ENCODE measurements at places on chromosomes 12 and 14.

DNA sequence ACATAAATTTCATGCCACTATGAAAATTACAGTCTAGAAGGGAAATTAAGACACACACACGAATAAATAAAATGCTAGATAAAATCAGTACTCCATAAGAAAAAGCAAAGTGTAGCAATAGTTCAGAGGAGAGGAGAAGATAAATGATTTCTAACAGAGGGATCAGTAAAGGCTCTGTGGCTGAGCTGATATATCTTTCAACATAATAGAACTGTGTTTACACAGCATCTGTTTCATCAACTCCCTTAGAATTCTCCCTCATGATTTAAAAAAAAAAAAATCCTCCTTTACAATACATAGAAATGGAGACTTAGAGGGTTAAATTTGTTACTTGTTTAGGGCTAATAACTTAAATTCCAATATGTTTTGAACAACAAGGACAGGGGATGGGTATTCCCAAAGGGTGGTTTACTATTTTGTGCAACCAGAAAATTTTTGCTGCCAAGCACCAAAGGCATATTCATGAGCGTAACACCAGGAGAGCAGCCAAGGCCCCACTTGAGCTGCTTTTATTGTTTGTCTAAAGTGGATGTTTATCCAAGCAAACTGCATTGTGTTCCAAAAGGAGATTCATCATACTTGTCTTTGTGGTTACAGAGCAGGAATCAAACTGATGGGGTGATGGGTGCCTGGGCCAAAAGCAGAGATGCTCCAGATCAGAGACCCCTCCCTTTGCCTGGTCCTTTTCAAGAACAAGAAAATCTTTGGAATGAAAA, 162.7 kb downstream of the BMP4 start:
- DNase-seq, result no peak

- no peak for DNase-seq
Measured at GRCh38 chr14:42407153-42407552, 800.5 kb downstream of the LRFN5 start.

DNA sequence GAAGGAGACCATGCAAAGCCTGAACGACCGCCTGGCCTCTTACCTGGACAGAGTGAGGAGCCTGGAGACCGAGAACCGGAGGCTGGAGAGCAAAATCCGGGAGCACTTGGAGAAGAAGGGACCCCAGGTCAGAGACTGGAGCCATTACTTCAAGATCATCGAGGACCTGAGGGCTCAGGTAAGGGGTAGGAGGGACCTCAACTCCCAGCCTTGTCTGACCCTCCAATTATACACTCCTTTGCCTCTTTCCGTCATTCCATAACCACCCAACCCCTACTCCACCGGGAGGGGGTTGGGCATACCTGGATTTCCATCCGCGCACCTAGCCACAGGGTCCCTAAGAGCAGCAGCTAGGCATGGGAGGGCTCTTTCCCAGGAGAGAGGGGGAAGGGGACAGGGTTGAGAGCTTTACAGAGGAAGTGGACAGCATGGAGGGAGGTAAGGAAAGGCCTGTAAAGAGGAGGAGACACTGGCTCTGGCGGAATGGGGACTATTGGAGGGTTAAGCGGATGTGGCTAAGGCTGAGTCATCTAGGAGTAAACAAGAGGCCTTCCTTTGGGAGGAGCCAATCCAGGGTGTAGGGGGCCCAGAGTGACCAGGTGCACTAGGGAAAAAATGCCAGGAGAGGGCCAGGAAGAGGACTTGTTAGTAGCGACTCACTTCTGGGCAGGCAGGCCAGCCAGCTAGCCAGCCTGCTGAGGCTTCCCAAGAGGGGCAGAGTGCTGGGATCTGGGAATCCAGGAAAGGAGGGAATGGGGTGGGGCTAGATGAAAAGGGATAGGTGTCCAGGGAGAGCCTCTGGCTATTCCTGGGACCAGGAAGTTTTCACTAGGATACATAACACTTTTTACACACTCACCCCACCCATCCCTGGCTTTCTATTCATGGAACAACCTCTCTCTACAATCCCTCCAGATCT, 754 bp downstream of the KRT18 start:
- no peak for DNase-seq

DNA sequence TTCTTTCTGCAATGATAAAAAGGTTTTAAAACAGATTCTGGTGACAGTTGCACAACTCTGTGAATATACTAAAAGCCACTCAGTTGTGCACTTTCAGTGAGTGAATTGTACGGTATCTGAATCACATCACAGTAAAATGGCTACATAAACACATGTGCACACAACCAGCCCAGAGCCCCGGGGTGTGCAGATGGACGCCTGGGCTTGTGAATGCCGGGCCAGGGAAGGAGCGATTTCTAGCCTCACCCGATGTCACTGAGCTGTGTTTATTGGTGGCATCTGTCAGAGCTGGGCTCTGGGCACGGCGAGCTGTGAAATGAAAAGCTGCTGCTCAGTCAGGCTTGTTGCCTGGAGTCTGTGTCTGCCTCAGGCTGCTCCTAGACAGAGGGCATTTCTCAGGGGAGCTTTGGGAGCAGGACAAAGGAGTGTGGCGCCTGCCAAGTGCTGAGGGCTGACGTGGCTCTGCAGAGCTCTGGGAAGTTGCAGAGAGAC, 25.9 kb downstream of the RHOF start:
- no peak for DNase-seq

- no peak for DNase-seq
Measured at GRCh38 chr12:65263777-65264176, 14.7 kb upstream of the MSRB3 start.

DNA sequence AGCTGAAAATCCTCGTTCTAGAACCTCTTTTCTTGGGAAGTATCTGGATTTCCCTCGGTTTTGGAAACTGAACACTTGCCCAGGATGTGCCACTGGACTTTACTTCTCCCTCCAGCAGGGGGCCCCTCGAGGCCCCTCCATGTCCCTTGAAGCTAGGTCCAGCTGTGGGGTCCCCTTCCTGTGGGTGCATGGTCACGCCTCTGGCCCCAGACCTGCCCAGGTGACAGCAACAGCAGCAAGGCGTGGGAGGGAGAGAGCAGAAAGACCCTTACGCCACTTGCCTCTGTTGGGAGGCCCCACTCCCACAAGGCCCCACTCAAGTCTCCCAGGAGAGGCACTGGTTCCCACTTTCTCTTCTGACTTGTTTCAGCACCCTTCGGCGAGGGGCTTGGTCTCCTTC, 3.1 kb downstream of the SLC25A29 start:
- DNase-seq, result no peak

- DNase-seq, result no peak
Measured at GRCh38 chr14:49303946-49304516, 282.1 kb downstream of the RPS29 start.

- no peak for DNase-seq
Measured at GRCh38 chr12:93519859-93520258, 52.5 kb downstream of the MRPL42 start.

DNA sequence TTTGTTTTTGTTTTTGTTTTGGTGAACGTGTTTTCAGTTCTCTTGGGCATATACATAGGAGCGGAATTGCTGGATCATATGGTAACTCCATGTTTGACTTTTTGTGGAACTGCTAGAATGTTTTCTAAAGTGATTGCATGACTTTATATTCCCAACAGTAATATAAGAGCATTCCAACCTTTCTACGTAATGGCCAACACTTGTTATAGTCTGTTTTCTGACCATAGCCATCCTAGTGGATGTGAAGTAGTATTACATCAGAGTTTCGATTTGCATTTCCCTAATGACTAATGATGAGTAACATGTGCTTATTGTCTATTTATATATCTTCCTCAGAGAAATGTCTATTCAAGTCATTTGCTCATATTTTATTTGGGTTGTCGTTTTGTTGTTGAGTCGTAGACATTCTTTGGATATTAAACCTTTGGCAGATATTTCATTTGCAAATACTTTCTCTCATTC, 268.7 kb downstream of the AEBP2 start:
- DNase-seq, result no peak

DNA sequence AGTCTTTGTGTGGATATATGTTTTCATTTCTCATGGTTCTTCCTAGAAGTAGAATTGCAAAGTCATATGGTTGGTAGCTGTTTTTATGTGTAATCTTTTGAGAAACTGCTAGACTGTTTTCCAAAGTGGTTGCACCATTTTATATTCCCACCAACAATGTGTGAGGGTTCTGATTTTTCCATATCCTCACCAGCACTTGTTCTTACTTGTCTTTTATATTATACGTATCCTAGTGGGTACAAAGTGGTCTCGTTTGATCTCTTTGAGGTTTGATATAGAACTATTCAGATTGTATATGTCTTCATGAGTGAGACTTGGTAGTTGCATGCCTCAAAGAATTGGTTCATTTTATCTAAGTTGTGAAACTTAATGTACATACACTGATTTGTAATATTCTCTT, 91.3 kb downstream of the BEGAIN start:
- DNase-seq, result no peak

DNA sequence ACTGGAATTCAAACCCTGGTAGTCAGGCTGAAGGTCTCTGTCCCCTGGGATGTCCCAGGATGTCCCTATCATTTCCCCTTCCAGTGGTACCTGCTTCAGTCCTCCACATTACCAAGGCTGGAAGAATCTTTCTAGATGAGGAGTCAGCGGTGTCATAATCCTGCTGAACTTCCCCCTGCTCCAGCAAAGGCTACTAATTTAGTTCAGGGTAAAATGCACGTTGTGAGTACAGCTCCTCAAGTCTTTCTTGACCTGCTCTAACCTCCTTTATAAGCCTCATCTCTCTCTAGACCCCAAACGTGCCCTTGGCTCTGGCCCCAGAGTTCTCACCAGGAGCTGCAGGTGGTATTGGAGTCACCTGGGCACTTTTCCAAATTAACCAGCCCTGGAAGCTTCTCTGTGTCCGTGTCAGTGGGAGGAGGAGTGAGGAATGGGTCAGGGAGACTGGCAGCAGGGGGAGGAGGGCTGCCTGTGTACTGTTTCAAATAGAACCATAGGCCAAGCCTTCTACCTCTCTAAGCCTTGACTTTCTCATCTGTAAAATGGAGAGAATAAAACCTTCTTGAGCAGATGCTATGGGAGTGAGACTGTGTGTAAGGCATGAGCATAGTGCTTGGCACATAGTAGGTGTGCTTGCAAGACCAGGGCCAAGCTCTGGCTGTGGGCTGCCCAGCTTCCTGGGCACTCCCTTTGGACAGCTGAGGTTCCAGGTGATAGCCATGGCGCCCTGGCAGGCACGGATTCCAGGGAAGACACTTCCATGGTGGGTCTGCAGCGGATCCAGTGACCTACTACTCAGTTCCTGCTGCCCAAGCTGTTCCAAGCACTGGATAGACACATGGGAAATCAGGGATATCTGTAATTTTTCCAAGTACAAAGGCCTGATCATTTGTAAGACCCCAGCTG, 24.5 kb downstream of the ASB2 start:
- DNase-seq, result no peak

DNA sequence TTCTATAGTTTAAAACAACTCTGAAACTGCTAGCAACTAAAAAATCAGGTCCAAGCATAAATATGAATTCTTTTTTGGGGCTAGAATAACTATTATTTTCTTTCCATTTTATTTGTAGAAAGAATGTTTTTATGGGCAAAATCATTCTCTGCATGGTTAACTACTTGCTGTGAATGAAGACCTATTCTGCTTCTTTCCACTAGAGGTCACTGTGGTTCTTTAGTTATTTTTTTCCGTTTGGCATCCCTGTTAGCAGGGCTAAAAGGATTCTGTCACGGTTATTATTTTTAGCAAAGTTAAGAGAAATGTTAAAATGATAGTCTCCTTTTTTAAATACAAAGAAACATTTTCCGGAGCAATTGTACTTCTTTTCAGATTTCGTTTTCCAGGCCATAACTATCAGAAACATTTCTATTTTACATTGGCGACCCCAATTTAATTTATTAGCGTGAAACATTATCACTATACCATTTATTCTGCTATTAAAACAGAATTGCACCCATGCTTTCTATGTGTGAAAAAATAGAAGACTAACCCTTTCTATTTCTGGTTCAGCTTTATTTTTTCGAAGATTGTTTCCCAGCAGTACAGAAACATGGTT, 404.8 kb downstream of the ATP23 start:
- peak; percentile 14 for DNase-seq

GRCh38 chr12:111396726-111397445, 8.8 kb upstream of the SH2B3 start:
- DNase-seq, result peak; percentile 76

GRCh38 chr12:2640281-2640680, 154.5 kb upstream of the FKBP4 start:
- no peak for DNase-seq

GRCh38 chr14:77573964-77574363, 42.5 kb downstream of the SPTLC2 start:
- DNase-seq, result no peak

GRCh38 chr14:49593016-49593415, 5.7 kb upstream of the LRR1 start:
- no peak for DNase-seq

DNA sequence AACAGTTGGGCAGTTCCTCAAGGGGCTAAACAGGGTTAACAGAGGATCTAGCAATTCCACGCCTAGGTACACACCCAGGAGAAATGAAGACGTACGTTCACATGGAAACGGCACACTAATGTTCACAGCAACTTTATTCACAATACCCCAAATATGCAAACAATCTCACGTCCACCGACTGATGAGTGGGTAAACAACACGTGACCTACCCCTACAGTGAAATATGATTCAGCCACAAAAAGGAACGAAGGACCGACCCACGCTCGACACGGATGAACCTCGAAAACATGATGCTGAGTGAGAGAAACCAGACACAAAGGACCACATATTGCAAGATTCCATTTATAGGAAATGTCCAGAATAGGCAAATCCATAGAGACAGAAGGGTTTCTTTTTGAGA, 112.7 kb downstream of the NCOR2 start:
- DNase-seq, result no peak

GRCh38 chr12:7989827-7990491, 42.6 kb upstream of the FOXJ2 start:
- DNase-seq, result no peak

GRCh38 chr12:104181313-104181712, 34.3 kb upstream of the TXNRD1 start:
- DNase-seq, result no peak

DNA sequence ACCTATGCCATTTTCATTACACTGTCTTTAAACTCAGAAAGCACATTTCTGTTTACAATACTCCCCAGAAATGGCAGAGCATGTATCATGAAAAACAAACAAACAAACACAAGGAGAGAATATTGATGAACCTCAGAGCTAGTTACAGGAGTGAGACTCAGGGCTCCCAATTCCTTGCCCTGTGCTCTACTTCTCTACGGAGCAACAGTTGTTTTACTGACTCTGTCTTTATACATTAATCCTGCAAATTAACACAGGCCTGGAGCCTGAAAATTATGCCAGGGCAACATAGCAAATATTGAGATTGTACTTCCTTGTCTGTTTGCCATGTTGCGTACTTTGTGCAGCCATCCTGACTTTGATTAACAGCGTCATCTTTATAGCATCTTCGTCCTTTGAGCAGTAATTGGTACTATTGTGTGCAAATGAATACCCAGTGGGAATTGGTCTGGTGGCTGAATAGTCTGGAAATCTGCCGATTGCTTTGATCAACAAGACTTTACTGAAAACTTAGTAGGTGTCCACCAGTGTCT, 15.2 kb upstream of the AKAP6 start:
- DNase-seq, result no peak
